Peyer's patch (tissue), 4 donors: ENCODE measurements at places on chromosomes 3 and 15. TPM values are rescaled to one million over a fixed set of nuclear protein-coding genes. Genes with fewer than 3 reads are reported as not detected.

DNA sequence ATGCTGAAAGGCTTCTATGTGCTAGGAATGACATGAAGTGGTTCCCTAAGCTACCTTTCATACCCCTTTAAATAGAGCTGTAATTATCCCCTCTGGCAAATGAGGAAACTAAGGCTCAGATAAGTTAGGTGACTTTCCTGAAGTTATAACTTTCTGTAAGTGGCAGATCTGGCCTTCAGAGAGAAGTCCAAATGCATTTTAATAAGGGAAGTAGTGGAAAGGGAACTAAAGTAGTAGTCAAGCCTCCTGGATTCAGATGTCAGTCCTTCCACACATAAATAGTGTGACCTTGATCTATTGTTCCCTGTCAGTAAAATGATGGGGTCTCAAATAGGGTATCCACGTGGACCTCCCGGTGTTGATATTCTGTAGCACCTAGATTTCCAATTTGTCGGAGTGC lies 277.7 kb downstream of the EDEM1 start:
- no peak overlapping the region for H3K4me3 ChIP-seq
- H3K27ac ChIP-seq = no peak overlapping the region
- H3K4me1 ChIP-seq = no peaks in the 10 kb centered on the region
- H3K36me3 ChIP-seq = no peaks in the 10 kb centered on the region
- no peaks in the 10 kb centered on the region for H3K27me3 ChIP-seq

DNA sequence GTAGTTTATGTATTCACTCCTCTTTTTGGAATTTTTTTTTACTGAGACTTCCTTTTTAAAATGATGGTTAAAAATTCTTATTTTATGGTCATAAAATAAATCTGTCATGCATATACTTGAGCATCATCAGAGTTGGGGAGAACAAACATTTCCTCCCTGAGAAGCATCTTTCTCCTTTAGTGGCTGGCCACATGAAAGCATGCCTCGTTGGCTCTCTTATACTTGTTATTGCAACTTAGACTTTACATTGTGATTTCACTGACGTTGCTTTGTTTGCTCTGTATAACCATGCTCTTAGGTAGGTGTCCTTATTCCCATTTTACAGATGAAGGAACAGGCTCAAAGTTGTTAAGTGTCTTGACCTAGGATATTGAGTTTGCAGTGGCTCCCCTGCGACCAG lies 18.1 kb downstream of the BBX start:
- H3K4me3 ChIP-seq = no peak overlapping the region
- DNase-seq = no peak
- no peaks in the 10 kb centered on the region for H3K4me1 ChIP-seq

The KBTBD13 gene
- not detected for total RNA-seq

GRCh38 chr3:152374262-152374990 lies 105.7 kb downstream of the MBNL1 start:
- no peaks in the 10 kb centered on the region for H3K27me3 ChIP-seq
- H3K4me1 ChIP-seq = no peaks in the 10 kb centered on the region
- no peaks in the 10 kb centered on the region for H3K36me3 ChIP-seq

GRCh38 chr15:69881302-69881670 lies 216.4 kb downstream of the TLE3 start:
- peak; percentile 40 for DNase-seq
- H3K4me1 ChIP-seq = no peaks in the 10 kb centered on the region
- H3K27ac ChIP-seq = no peak overlapping the region
- no peak overlapping the region for H3K4me3 ChIP-seq
- H3K27me3 ChIP-seq = no peaks in the 10 kb centered on the region

The NOX5 gene
- total RNA-seq = 5.0 TPM

GRCh38 chr15:70056091-70056680 lies 41.5 kb downstream of the TLE3 start:
- no peak overlapping the region for H3K4me3 ChIP-seq
- peaks cover under 1% of the 10 kb centered on the region for H3K4me1 ChIP-seq
- DNase-seq = peak; percentile 40
- H3K36me3 ChIP-seq = peaks cover 4% of the 10 kb centered on the region

The CACNA2D2 gene
- total RNA-seq = 1.1 TPM

DNA sequence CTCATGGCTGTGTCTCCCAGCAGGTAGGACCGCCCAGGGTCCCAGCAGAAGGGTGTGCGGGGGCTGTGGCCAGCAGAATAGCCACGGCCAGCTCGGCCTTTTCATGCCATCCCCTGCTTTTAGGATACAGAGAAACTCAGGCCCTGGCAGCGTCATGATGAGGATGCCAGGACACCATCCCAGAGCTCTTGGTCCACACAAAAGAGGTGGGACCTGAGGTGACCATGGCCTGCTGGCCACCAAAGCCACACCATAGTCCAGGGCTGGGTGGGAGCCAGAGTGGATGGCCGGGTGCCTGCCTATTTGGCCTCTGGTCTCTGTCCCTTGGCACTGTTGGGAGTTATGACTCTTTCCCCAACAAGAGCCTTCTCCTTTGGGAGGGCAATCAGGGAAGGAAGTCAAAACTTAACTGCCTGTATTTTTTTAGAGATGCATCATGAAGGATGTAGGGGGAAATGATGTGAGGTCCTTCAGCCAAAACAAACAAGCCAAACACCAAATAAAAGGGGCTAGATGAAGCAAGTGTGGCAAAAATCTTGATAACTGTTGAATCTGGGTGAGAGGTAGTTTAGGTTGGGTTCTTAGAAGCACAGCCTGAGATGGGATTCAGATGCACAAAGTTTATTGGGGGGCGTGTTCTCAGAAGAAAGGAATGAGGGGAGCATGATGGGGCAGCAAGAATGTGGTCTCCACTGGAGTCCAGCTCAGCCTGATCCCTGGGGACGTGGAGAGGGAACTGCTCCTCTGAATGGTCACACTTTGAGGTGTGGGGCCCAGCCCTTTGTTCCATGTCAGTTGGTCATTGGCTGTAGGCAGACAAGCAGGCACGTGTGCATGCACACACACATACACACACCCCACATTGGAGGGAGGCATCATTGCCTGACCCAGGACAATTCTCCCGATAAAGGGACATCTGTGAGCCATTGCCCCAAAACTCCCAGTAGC lies 33.2 kb downstream of the SMAD6 start:
- DNase-seq = no peak
- no peak overlapping the region for H3K4me3 ChIP-seq
- H3K36me3 ChIP-seq = no peaks in the 10 kb centered on the region
- H3K27me3 ChIP-seq = no peaks in the 10 kb centered on the region
- no peaks in the 10 kb centered on the region for H3K4me1 ChIP-seq
- no peak overlapping the region for H3K27ac ChIP-seq

- DNase-seq = no peak
- H3K27ac ChIP-seq = no peak within 1 kb of the TSS
- H3K4me3 ChIP-seq = peak within 1 kb of the TSS; percentile 51
- H3K36me3 ChIP-seq = no peaks in the 10 kb centered on the region
Measured at GRCh38 chr15:66253418-66254088, at the start of gene MEGF11. Gene MEGF11 (minus strand): TSS chr15:66253750. CDS start chr15:66128403, 125,347 bp downstream.

DNA sequence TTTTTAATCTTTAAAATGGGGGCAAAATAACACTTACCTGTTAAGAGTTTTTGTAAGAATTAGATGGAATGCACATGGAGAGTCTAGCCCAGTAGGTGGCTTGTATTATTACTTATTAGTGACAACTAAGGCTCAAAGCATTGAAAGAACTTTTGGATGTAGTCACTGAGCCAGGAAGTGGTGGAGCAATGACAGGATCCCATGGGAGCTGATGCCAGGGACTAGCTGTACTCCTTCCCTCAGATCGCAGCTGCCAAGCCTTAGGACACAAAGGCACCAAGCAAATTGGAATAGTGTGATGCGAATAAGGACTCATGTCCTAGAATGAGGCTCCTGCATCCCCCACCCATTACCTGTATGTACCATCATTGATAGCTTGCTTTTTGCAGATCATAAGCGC lies 370.4 kb upstream of the RGMA start:
- no peaks in the 10 kb centered on the region for H3K27me3 ChIP-seq
- no peaks in the 10 kb centered on the region for H3K4me1 ChIP-seq
- H3K27ac ChIP-seq = no peak overlapping the region
- DNase-seq = no peak
- no peak overlapping the region for H3K4me3 ChIP-seq

DNA sequence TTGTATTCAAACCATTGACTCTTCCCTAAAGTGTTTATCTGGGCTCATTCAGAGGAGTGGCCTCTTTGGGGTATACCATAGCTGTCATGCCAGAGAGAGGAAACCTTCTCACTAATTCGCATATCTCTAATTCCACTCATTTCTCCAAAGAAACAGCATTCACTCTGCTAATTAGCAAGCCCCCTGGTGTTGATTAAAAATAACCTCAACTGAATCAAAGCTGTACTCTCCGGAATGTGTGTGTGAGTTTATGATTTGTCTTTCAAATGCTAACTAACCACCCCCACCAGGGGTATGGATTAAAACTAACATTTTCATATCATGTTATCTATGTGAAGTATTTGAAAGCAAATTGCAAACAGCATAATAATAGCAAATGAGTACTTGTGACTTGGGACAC lies 45.5 kb downstream of the PAQR5 start:
- DNase-seq = no peak
- H3K27me3 ChIP-seq = no peaks in the 10 kb centered on the region
- H3K4me1 ChIP-seq = no peaks in the 10 kb centered on the region
- no peak overlapping the region for H3K4me3 ChIP-seq
- H3K27ac ChIP-seq = no peak overlapping the region

DNA sequence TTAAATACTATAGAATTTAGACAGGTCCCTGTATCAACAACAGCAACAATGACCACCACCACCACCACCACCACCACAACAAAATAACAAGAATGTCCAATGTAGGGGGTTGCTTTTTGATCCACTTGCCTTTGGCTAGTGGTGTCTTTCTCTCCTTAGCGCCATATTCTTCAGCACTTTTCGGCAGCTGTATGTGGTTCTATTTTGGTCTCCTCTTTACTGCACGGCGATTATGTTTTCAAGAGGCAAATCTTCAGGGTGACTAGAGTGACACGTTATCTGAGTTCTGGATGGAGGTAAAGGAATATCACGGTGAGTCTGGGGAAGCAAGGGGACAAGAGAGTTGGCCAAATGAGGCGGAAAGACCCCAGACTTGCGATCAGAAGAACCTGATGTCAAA lies 56.1 kb downstream of the ST6GAL1 start:
- H3K4me1 ChIP-seq = no peaks in the 10 kb centered on the region
- H3K27ac ChIP-seq = no peak overlapping the region
- no peak for DNase-seq
- H3K36me3 ChIP-seq = no peaks in the 10 kb centered on the region
- no peaks in the 10 kb centered on the region for H3K27me3 ChIP-seq

DNA sequence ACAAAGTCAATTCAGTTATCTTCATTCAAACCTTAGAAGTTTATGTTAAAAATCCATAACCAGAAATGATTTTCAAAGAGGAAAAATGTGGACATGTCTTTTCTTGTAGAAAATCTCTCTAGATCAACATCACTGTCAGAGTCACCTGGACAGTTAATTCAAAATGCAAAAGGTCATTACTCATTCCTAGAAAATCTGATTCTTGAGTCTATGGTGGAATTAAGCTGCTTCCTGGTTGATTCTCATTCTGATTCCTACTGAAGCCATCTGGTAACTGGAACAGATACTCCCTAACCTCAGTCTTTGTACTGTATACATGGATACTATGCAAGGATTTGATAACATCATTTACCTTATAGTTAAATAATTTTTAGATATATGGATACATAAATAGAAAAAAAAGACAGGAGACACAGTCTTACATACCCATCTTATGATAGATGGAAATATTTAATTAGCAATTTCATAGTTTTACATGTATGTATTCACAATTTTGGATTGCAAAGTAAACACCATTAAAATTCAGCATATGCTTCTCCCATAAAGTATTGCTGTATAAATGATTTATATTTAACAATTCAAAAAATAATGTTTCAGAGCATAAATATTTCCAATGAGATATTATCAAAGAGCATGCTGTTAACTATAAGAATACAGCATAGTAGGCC lies 693.2 kb upstream of the CCDC54 start:
- no peaks in the 10 kb centered on the region for H3K27me3 ChIP-seq
- DNase-seq = no peak
- H3K27ac ChIP-seq = no peak overlapping the region
- H3K4me3 ChIP-seq = no peak overlapping the region
- no peaks in the 10 kb centered on the region for H3K4me1 ChIP-seq

- H3K4me3 ChIP-seq = no peak overlapping the region
- H3K27me3 ChIP-seq = no peaks in the 10 kb centered on the region
- no peaks in the 10 kb centered on the region for H3K36me3 ChIP-seq
- H3K27ac ChIP-seq = no peak overlapping the region
- no peak for DNase-seq
- H3K4me1 ChIP-seq = no peaks in the 10 kb centered on the region
Measured at GRCh38 chr3:39433642-39434041, 27.1 kb downstream of the RPSA start.

- H3K4me1 ChIP-seq = no peaks in the 10 kb centered on the region
- no peak overlapping the region for H3K27ac ChIP-seq
- H3K4me3 ChIP-seq = no peak overlapping the region
- H3K27me3 ChIP-seq = no peaks in the 10 kb centered on the region
- H3K36me3 ChIP-seq = no peaks in the 10 kb centered on the region
Measured at GRCh38 chr3:34107669-34108068, 309.2 kb downstream of the PDCD6IP start.

GRCh38 chr15:82952158-82953081 lies at the start of gene HOMER2:
Gene HOMER2 (minus strand): TSS chr15:82952720. CDS start chr15:82952535, 185 bp downstream.
- H3K27ac ChIP-seq = no peak within 1 kb of the TSS
- H3K27me3 ChIP-seq = no peaks in the 10 kb centered on the region
- peaks cover 6% of the 10 kb centered on the region for H3K4me1 ChIP-seq
- no peaks in the 10 kb centered on the region for H3K36me3 ChIP-seq

The FSTL1 gene
- 84.2 TPM for total RNA-seq

GRCh38 chr15:57321973-57322601 lies 54.2 kb upstream of the CGNL1 start:
- H3K36me3 ChIP-seq = no peaks in the 10 kb centered on the region
- H3K4me3 ChIP-seq = no peak overlapping the region
- no peaks in the 10 kb centered on the region for H3K27me3 ChIP-seq
- H3K4me1 ChIP-seq = peaks cover 20% of the 10 kb centered on the region
- H3K27ac ChIP-seq = no peak overlapping the region

GRCh38 chr15:50876989-50877360 lies 31.5 kb upstream of the AP4E1 start:
- peak overlapping the region; percentile 55 for H3K27ac ChIP-seq
- H3K4me1 ChIP-seq = no peaks in the 10 kb centered on the region
- H3K36me3 ChIP-seq = no peaks in the 10 kb centered on the region
- DNase-seq = no peak
- H3K27me3 ChIP-seq = no peaks in the 10 kb centered on the region

The SUCNR1 gene
- total RNA-seq = 0.57 TPM

- no peaks in the 10 kb centered on the region for H3K27me3 ChIP-seq
- no peak for DNase-seq
- no peak overlapping the region for H3K4me3 ChIP-seq
- H3K4me1 ChIP-seq = no peaks in the 10 kb centered on the region
Measured at GRCh38 chr3:170196833-170197232, 15.3 kb upstream of the PHC3 start.

- H3K27ac ChIP-seq = no peak overlapping the region
- H3K27me3 ChIP-seq = no peaks in the 10 kb centered on the region
- DNase-seq = no peak
- H3K36me3 ChIP-seq = no peaks in the 10 kb centered on the region
- no peaks in the 10 kb centered on the region for H3K4me1 ChIP-seq
- H3K4me3 ChIP-seq = no peak overlapping the region
Measured at GRCh38 chr3:131735116-131735515, 232.3 kb upstream of the MRPL3 start.

The FOXL2 gene
- not detected for total RNA-seq

GRCh38 chr15:45594319-45594718 lies 7.1 kb downstream of the BLOC1S6 start:
- no peak overlapping the region for H3K27ac ChIP-seq
- no peaks in the 10 kb centered on the region for H3K4me1 ChIP-seq
- no peak for DNase-seq
- no peak overlapping the region for H3K4me3 ChIP-seq
- H3K36me3 ChIP-seq = no peaks in the 10 kb centered on the region
- no peaks in the 10 kb centered on the region for H3K27me3 ChIP-seq

The FYCO1 gene
- total RNA-seq = 41.5 TPM
